Mucosa of descending colon (tissue), 3 donors: ENCODE measurements at places on chromosomes 3 and 15. TPM values are rescaled to one million over a fixed set of nuclear protein-coding genes. Genes with fewer than 3 reads are reported as not detected.

GABRA5 gene
- total RNA-seq, result not detected

ROPN1 gene
- total RNA-seq, result 0.41 TPM

- DNase-seq, result no peak
These were observed 40.4 kb upstream of the CHRNB4 start for GRCh38 chr15:78681281-78682003.

- no peak for DNase-seq
These were observed 116.0 kb downstream of the IGF1R start for GRCh38 chr15:98764291-98764690.

RAD51 gene
- total RNA-seq, result 2.9 TPM

- DNase-seq, result no peak
These were observed 36.9 kb upstream of the CTSH start for GRCh38 chr15:78981532-78982313.

GRCh38 chr3:4831580-4831950 is 147.7 kb upstream of the BHLHE40 start:
- no peak for DNase-seq

- DNase-seq, result no peak
These were observed 523.9 kb upstream of the AGTR1 start for GRCh38 chr3:148173851-148174250.
